ENCODE measurements at places on chromosomes 5 and 9.

- no peak for DNase-seq
These were observed 96.4 kb downstream of the GNAQ start for GRCh38 chr9:77935211-77935610.

DNA sequence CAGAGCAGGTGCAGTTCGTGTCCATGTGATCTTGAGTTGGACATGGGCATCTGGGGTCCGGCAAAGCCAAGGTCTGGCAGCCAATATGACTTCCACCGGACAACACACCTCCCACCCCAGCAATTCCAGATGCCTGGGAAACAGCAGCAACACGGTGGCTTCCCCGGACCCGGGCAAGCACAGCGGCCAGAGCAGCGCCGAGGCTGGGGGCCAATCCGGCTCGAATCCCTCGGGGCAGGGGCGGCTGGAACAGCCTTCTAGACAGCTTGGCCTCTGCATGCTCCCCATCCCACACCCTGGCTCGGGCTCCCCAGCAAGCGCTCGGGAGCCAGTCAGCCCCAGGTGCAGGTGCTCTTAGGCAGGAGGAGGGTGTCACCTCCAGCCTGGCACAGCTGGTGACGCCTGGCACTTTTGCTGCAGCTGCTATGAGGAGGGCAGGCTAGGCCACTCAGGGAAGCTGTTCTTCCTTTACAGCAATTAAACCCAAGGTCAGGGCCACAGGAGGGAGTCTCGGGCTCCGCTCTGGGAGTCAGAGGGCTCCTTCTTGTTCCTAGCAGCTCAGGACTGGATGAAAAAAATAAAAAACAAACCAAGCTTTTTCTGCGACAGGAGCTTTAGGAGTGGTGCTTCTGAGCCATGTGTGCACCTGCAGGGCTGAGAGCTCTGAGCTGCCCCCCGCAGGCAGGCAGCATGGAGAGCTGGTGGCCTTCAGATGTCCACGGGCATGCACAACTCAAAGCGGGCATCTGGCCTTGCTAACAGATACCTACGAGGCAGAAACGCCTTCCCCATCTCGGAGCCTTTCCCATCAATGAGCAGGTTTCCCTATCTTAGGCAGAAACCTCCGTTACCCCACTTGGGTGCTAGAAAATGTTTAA lies 28.2 kb downstream of the DBH start:
- DNase-seq, result no peak

- DNase-seq, result no peak
These were observed 333.9 kb upstream of the SEMA6A start for GRCh38 chr5:116908537-116908936.

- DNase-seq, result no peak
These were observed 96.6 kb downstream of the RGS3 start for GRCh38 chr9:113559834-113560800.

DNA sequence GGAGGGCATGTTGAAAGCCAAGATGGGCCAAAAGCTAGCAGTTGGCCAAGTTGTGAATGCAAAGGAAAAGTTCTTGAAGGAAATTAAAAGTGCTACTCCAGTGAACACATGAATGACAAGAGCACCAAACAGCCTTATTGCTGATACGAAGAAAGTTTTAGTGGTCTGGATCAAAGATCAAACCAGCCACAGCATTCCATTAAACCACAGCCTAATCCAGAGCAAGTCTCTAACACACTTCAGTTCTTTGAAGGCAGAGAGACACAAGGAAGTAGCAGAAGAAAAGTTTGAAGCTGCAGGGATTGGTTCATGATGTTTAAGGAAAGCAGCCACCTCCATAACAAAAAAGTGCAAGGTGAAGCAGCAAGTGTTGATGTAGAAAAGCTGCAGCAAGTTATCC lies 71.6 kb downstream of the ERCC6L2 start:
- DNase-seq, result no peak

DNA sequence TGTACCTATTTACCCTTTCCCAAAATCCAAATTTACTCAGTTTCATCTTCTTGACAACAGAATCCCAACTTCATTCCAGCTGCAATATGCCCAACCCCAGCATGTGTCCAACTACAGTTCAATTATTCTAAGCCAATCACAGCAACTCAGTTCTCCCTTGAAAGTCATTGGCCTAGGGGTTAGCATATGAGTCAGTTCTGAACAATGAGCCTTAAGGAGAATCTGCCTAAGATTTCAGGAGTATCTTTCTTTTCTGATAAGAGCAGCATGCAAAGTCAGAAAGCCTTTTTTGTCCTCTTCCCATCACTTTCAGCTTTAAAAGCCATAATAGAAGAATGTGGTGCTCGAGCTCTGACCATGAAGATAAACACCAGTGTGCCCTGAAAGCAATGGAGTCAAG lies 44.4 kb upstream of the RASGRF2 start:
- DNase-seq, result no peak

- DNase-seq, result no peak
These were observed 155.3 kb upstream of the GNA14 start for GRCh38 chr9:77803423-77803822.

DNA sequence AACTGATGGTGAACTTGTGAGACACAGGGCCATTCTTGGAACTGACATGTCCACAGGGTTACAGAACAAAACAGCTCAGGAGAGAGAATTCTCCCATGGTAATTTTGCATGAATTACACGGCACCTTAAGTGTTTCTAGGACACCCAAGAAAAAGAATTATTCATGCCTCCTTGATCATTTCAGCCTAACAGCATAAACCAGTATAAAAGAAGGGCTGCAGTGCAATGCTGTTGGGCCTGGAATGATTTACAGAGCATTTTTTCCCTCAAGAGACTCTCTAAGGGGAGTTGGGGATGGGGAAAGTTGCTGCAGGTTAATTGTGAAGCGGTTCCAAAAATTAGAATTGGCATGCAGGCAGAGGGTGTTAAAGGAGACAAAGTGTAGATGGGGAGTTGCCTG lies 136.4 kb upstream of the FBXL7 start:
- DNase-seq, result no peak

- DNase-seq, result no peak
These were observed 20.1 kb upstream of the SLC36A1 start for GRCh38 chr5:151427258-151427657.

DNA sequence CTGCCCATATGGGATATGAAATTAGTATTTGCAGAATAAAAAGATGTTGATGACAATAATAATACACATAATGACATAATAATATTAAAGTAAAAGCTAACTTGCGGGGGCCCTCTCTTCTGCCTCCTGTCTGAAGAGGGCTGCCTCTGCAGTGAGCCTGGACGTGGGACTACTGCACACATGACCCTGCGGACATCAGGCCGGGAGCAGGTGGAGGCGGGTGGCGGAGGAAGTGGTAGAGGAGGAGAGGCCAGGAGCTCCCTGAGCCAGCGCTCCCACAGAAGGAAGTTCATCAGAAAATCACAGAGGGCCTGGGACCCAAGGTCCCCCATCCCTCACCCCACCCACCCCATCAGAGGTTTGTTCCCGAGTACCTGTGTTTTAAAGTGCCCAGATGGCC lies 60.5 kb downstream of the ROPN1L start:
- DNase-seq, result no peak

GRCh38 chr5:139705191-139705590 lies 57.0 kb downstream of the CXXC5 start:
- DNase-seq, result no peak

DNA sequence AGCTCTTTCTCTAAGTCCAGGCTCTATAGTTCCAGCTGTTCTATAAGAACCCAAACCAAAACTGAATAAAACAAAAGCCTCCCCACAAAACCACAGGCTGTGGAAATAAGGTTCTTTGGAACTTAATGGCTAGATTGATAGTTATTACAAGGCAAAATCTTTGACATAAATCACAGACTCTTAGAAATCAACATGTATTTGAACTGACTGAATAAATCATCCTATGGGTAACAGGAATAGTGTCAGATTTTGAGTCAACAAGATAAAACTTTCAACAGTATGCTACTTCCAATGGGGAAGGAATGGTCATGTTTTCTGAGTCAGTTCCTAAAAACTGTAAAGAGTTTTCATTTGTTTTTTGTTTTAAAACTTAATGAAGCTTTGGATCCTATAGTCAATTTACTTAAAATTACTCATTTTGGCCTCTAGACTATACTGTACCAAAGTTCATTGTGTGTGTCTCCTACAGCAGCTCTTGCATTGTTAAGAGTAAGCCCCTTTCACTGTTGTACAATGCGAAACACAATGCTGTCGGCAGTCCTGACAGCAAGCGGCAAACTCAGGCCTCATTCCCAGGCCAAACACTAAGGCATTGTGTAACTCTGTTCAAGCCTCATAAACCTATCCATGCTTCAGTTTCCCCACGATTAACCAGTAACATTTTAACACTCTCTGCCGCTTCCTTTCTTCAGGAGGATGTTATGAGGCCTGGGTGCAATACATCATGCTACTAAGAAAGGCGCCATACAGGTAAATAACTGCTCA lies 134.1 kb downstream of the ARL15 start:
- DNase-seq, result no peak

DNA sequence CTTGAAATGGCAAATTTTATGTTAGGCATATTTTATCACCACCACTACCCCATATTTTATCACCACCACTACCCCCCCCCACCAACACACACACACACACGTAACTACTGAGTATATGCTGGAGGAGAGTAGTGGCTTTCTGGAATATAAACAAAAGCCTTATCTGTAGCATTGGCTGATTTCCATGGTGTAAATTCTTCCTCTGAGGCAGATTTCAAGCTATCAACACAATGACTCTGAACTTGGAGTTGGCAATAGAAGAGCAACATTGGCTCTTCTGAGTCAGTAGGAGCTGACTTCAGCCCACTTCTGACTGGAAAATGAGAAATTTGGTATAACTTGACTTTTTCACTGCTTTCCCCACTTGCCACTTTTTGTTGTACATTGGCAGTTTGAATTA lies 143.0 kb downstream of the CAVIN4 start:
- no peak for DNase-seq

- DNase-seq, result no peak
These were observed 21.1 kb downstream of the ECPAS start for GRCh38 chr9:111463048-111463447.

DNA sequence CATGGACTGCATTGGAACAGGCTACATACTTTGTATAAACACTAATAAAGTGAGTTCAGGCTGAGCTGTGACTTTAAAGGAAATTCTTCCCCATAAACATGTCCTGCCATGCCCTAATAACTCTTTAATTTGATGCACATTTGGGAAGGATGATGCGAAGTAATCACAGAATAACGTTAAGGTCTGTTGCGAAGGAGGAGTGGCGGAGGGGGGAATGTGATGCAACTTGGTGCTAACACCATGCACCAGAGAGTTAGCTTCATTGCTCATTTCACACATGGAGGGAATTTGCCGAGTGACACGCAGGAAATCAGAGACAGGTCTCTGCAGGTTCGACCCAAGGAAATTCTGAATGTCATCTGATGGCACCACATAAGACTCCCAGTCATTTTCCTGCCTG lies 32.9 kb downstream of the SLIT3 start:
- no peak for DNase-seq

DNA sequence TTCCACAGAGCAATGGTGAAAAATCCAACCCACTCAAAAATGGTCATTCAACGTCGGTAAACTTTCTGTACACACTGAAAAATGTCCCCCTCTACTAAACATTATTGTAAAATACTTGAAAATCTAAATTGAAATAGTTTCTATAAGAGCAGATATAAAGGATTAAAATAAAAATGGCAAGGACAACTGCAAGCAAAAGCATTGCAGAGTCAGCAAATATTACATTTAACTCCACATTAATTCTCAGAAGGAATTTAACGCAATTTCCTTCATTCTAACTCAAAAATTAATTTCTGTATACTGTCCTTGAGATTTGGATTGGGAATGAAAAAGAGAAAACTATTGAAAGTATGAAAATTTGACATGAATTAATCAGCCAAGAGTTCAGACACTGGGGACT lies 64.4 kb upstream of the SSBP2 start:
- DNase-seq, result no peak

- DNase-seq, result no peak
These were observed 185.9 kb downstream of the ERCC6L2 start for GRCh38 chr9:96061293-96061987.

- DNase-seq, result peak; percentile 59
These were observed 3.0 kb upstream of the PDLIM4 start for GRCh38 chr5:132254321-132254977.

GRCh38 chr5:56152437-56152836 lies 80.7 kb downstream of the ANKRD55 start:
- no peak for DNase-seq

DNA sequence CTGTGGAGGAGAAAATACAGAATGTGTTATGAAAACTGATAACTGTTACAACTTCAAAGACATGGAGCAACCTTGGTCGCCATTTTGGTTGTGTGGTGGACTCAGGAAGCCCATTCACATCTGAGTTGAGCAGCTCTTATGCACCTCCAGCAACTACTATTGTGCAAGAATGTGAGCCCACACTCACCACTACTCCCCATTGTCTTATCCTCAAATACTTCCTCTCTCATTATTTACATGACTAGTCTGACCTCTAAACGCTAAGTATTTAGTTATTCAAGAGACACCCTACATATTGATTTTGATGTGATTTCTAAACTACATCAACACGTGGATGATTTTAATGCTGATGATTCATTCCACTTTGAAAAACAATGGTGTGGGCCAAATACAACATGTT lies 516.6 kb upstream of the CLINT1 start:
- DNase-seq, result no peak

DNA sequence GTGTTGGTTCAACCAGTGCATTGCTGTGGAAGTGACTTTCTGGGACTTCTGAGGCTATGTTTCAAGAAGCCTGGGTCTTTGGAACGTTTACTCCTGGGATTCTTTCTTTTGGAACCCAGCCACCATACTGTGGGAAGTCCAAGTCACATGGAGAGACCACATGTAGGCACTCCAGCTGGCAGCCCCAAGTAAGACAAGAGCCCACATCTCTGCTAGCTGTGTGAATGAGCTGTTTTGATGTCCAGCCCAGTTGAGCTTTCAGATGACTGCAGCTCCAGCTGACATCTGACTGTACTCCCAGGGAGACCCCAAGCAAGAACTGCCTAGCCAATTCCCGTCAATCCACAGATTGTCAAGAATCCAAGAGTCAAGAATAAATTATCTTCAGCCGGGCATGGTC lies 60.1 kb upstream of the SPATA31D4 start:
- DNase-seq, result no peak

- DNase-seq, result no peak
These were observed 85.4 kb upstream of the CEP78 start for GRCh38 chr9:78150312-78150982.

DNA sequence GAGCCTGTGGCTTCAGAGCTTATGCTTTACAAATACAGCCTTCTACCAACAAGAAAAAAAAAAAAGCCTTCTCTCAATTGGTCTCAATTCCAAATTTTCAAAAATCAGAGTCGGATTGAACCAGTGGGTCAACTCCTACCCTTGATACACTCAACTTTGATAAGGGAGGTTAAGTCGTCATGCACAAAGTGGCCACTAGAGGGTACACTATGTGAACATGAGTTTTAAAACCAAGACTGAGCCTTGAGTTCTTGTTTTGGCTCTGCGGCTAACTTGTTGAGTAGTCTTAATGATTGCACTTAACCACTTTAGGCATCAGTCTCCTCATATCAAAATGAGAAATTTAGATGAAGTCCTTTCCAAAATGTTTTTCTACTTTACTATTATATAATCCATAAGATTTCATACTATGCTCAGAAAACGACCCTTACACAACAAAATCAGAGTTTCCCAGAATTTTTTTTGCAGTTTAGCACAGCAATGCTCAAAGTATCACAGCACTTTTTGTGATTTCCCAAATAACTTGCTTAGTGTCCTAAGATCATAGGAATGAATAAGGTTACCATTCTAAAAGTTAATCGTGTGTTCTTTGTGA lies 92.9 kb upstream of the MTAP start:
- no peak for DNase-seq

- no peak for DNase-seq
These were observed 131.6 kb upstream of the TRPM3 start for GRCh38 chr9:71253011-71253410.

Measured in lower lobe of right lung (tissue), 2 donors.